ENCODE measurements at places on chromosomes 12 and 14.

- DNase-seq, result peak; percentile 54
Measured at GRCh38 chr12:31736472-31736871, 7.7 kb upstream of the AMN1 start.

DNA sequence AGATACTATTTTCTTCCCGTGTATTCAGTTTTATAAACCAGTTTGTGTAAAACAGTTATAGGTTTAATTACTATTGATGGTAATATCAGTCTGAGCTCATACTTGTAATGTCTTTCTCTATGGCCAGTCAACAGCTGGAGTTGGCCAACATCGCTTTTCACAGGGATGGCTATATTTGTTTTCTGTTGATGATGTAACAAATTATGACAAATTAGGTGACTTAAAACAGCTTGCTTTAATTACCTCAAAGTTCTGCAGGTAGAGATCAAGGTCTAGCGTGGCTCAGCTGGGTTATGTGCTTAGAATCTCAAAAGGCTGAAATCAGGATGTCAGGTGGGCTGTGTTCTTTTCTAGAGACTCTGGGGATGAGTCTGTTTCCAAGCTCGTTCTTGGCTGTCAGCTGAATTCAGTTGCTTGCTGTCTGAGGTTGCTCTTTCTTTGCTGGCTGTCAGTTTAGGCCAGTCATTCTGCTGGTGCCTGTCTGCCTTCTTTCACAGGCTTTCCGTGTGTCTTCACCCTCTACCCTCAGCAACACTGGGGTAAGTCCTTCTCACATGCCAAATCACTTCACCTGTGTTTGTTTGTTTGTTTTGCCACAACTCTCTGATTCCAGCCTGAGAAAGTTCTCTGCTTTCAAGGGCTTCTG is 370.2 kb upstream of the E2F7 start:
- no peak for DNase-seq

- DNase-seq, result no peak
Measured at GRCh38 chr14:74402401-74403251, 23.4 kb downstream of the SYNDIG1L start.

DNA sequence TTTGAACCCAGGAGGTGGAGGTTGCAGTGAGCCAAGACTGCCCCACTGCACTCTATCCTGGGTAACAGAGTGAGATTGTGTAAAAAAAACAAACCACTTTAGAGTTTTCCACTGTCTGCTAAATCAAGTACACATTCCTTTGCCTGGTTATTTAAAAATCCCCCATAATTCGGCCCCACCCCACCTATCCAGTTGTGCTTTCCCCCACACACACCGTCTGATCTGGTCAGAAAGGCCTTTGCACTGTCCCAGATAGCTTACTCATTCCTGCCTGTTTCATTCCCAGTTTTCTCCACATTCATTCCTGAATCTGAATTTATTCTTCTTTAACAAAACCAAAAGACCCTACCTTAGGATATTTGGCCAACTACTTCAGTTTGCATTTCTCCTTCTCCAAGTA is 29.5 kb downstream of the NINJ2 start:
- DNase-seq, result no peak

DNA sequence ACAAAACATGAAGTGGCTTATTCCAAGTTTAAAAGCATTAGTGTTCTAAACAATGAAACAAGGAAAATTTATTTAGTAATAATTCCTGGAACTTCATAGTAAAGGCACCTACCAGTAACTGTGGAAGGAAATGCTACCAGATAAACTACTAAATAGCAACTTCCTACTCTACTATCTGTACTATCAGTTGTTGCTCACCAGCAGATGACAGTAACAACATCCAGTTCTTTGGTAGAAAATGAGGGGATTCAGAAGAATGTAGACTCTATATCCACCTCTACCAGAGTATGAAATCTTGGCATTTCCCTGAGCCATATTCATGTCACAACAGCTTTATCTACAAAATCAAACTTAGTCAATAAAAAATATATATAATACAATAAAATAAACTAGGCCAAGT is 3.1 kb downstream of the ENTPD5 start:
- no peak for DNase-seq

GRCh38 chr12:31874961-31875608 is 84.1 kb upstream of the RESF1 start:
- DNase-seq, result peak; percentile 57

GRCh38 chr12:112777387-112778310 is 13.9 kb upstream of the RPH3A start:
- no peak for DNase-seq

DNA sequence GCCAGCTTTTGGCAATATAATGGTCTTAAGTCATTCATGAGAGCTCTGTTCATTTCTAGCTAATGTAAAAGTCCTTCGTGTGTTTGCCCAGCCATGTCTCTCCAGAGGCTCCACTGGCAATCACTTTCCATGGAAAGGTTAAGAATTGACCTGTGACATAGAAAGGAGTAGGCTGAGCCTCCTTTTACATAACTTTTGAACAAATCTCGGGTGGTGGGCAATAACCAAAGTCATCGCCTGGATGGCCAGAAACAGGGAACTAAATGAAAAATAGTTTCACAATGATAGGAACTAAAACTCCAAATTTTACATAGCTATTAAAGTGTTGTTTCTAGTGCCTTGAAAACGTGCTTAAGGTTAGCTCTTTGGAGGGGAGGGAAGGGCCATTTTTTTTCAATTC is 6.5 kb downstream of the BHLHE41 start:
- no peak for DNase-seq

GRCh38 chr12:89936631-89937030 is 228.0 kb upstream of the ATP2B1 start:
- no peak for DNase-seq

DNA sequence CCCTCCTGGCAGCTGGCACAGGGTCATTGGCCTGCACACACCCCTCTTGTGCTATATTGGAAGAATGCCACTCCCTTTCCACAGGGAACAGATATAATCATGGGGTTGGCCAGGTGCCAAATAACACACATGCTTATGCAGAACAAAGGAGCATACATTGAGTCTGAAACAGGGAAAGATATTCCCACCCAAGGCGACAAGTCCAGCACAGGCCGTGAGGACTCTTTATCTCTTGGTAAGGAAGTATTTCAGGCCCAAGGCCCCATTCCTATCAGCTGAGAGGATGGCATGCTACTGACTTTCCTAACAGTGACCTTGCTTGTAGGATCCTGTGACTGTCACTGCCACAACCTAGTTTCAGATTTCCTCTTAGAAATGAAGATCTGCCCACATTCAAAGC is 59.0 kb upstream of the STXBP6 start:
- no peak for DNase-seq

- DNase-seq, result no peak
Measured at GRCh38 chr12:93408813-93409212, 31.1 kb downstream of the NUDT4 start.

DNA sequence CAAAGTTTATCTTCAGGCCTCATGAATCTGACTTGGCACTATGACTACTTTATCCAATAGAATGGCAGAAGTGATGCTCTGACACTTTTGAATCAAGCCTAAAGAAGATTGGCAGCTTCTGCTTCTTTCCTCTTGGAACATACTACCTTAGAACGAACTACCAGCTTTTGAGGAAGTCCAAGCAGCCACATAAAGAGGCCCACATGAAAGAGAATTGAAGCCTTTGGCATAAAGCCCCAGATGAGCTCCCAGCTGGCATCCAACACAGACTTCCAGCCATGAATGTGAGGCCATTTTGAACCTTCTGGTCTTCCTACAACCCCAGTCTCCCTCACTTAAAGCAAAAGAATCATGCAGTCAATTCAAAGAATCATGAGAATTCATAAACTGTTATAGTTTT is 65.8 kb downstream of the EEA1 start:
- no peak for DNase-seq

DNA sequence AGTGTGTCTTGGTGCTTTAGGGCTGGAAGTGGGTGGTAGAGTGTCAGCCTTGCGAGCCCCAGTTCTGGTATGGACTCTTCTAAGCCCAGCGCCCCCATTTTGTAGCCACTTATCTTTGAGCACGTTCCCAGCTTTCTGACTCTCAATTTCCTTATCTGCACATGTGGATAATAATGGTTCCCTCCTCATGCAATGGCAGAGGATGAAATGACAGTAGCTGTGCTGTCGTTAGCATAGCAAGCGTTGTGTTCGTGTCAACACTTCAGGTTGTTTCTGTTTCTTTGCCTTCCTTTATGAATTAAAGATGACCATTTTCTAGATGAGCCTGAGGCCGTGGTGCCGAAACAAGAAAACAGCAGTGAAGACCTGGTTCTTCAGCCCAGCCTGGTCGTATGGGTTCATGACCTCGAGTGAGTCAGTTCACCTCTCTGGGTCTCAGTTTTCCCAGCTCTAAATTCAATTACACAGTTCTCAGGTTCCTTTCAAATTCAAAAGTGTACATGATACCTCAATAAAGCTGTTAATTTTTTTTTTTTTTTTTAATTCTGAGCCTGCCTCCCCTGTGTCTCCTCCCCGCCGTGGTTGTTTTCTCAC is 233.0 kb downstream of the SLC41A2 start:
- no peak for DNase-seq

Data from activated CD4-positive, alpha-beta T cell treated with anti-CD3 and anti-CD28 coated beads for 1 hour (primary cell).